ENCODE measurements at places on chromosomes 1 and 21.

DNA sequence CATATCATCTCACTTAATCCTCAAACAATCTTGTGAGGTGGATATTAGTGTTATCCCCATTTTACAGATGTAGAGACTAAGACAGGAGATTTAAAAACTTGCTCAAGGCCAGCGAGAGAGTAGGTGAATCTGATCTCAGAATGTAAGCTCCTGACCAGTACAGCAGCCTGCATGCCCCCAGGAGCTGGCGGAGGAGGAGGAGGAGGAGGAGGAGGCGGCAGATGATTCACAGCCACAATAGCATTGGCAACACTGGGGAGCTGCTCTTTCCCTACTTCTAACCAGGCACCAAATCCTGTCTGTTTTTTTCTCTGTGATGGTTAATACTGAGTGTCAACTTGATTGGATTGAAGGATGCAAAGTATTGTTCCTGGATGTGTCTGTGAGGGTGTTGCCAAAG lies 243.2 kb downstream of the ATG4C start:
- no peak for DNase-seq

- DNase-seq = no peak
Measured at GRCh38 chr21:42365770-42366169, 565 bp downstream of the TFF1 start.

GRCh38 chr1:58768971-58769808 lies 14.7 kb downstream of the JUN start:
- DNase-seq = peak; percentile 72

- no peak for DNase-seq
Measured at GRCh38 chr21:32816261-32816660, 44.7 kb upstream of the PAXBP1 start.
